Thyroid gland (tissue), 4 donors: ENCODE measurements at places on chromosomes 6 and 20. TPM values are rescaled to one million over a fixed set of nuclear protein-coding genes. Genes with fewer than 3 reads are reported as not detected.

GRCh38 chr6:159979136-159979874 is 10.4 kb downstream of the IGF2R start:
- no peaks in the 10 kb centered on the region for H3K36me3 ChIP-seq
- peaks cover 85% of the 10 kb centered on the region for H3K4me1 ChIP-seq
- no peak overlapping the region for H3K4me3 ChIP-seq
- DNase-seq, result peak; percentile 23
- no peak overlapping the region for H3K27ac ChIP-seq
- H3K27me3 ChIP-seq, result no peaks in the 10 kb centered on the region

- no peak overlapping the region for H3K27ac ChIP-seq
- no peak for DNase-seq
- H3K4me1 ChIP-seq, result no peaks in the 10 kb centered on the region
- H3K4me3 ChIP-seq, result no peak overlapping the region
- no peaks in the 10 kb centered on the region for H3K27me3 ChIP-seq
Observed at GRCh38 chr6:149698175-149698574, 19.7 kb downstream of the LATS1 start.

DNA sequence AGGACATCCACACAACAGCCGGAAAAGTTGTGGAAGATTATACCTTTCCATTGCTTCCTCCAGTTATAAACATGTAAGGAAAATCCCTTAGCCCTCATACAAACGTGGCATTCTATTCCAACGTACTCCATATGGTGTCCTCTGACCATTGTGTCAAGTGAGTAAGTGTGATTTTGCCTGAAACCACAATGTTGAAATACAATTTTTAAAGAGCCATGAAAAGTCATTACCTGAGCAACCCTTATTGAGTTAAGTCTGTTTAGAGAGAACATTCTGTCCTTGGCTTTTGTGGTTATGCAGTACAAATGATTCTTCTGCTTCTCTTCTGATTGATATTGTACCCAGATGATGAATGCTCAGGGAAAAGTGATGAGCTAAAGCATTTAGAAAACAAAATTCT is 530.1 kb downstream of the HAO1 start:
- H3K4me1 ChIP-seq, result no peaks in the 10 kb centered on the region
- no peaks in the 10 kb centered on the region for H3K27me3 ChIP-seq
- no peak overlapping the region for H3K27ac ChIP-seq
- no peaks in the 10 kb centered on the region for H3K36me3 ChIP-seq

- H3K27ac ChIP-seq, result peak overlapping the region; percentile 93
- no peak overlapping the region for H3K4me3 ChIP-seq
- H3K4me1 ChIP-seq, result peaks cover 35% of the 10 kb centered on the region
- H3K36me3 ChIP-seq, result no peaks in the 10 kb centered on the region
Observed at GRCh38 chr20:18430172-18430826, 36.5 kb downstream of the DZANK1 start.

DNA sequence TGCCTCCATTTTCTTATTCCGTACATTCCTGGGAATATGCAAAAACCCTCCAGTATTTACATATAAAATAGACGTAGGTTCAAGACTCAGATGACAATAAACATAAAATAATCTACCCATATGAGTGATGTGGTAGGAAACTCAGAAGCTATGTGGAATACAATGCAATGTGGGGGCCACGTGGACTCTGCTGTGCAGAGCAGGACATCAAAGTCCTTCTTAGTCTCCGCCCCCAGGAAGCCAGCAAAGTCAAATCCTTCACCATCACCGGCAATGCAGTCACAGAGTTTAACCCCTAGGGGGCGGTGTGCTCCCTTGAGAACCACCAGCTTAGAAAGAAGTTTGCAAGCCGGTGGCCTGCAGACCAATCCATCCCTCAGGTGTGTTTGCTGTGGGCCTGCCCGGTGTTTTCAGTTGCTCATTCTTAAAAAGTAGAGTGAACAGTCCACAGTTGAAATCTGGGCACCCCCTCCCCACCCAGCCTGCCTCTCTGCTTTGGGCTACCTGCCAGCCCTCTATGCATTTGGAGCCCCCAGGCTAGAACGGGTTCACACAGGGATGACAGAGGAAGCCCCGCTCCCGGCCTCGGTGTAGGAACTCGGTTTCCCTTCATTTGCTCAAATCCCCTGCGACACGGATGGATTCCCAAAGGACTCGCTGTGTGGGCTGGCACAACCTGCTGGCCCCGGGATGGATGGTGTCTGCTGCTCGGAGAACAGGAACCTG is 59.9 kb downstream of the SULF2 start:
- peak; percentile 72 for DNase-seq
- H3K27ac ChIP-seq, result no peak overlapping the region
- no peaks in the 10 kb centered on the region for H3K27me3 ChIP-seq
- peaks cover 3% of the 10 kb centered on the region for H3K4me1 ChIP-seq

GRCh38 chr6:89786970-89787369 is 32.6 kb downstream of the MDN1 start:
- H3K27me3 ChIP-seq, result no peaks in the 10 kb centered on the region
- no peak overlapping the region for H3K4me3 ChIP-seq
- no peak overlapping the region for H3K27ac ChIP-seq
- DNase-seq, result no peak
- H3K4me1 ChIP-seq, result no peaks in the 10 kb centered on the region
- peaks cover 49% of the 10 kb centered on the region for H3K36me3 ChIP-seq

DNA sequence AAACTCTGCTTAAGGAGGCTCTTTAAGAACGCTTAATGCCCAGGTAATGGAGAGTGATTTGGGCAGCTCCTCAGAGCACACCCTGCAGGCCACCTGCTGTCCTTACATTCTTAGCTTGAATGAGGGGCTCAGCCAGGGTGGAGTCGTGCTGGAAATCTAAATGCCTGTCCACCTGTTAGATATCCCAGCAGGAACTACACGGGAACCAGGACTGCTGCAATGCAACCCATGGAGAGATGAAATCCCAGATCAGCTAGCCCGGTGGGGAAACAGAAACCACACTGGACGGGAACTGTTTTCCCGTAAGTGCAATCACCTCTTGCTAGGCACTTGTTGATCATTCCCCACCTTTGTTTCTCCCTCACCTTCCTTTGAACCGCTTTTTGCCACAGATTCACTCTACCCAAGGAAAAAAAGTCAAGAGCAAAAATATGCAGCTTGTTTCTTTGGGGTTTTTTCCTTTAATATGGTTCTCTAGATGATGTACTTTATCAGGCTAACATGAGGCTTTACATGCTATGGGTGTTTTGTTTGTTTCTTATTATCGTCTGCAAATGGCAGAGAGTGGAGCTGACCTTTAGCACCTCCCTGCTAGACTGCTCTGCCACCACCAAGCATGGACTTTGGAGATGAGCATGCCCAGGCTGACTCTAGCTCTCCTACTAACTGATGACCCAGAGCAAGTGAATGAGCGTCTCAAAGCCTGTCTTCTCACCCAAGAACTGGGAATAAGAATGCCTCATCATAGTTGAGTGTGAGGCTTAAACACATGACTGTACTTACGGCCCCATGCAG is 125.9 kb upstream of the TNFAIP3 start:
- H3K36me3 ChIP-seq, result no peaks in the 10 kb centered on the region
- H3K4me3 ChIP-seq, result no peak overlapping the region
- H3K4me1 ChIP-seq, result peaks cover 3% of the 10 kb centered on the region
- H3K27ac ChIP-seq, result no peak overlapping the region

DNA sequence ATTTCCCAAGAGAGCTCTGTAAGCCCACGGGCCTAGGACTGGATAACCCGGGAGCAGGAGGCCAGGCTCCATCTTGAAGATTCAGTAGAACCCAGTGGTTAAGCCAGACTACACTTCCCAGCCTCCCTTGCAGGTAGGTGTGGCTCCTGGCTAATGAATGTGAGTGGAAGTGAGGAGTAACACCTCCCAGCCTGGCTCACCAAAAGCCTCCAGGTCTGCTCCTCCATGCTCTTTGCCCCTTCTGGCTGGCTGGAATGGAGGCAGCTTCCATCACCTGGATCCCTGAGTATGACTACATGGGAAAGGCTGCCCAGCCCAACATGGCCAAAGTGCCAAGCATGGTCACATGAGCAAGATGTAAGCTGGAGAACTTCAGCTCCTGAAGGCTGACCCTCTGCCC is 9.7 kb downstream of the LRRN4 start:
- no peak overlapping the region for H3K27ac ChIP-seq
- H3K27me3 ChIP-seq, result no peaks in the 10 kb centered on the region
- no peak for DNase-seq

DNA sequence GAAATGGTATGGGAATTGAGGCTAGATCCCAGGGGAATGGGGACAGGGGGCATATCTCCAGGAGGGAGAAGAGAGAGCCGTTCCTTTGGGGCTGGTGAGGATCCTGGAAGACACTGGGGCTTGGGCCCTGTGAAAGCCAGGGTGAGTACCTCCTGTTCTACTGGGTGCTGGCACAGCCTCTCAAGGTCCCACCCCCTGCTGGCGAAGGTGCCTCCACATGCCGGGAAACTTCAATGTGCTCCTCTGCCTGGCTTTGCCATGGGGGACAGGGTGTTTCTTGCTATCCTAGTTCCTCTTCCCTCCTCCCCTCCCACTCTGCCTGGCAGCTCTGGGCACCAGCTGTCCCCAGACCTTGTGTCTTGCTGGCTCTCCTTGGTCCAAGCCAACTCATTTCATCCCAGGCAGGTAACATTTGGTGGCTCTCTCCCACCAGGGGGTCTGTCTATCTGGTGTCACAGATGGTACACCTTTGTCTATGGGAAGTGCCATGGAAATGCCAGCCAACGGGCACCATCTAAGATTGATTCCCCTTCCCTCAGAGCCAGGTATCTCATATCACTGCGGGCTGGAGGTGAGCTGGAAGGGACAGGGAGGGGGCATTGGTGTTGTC is 56.8 kb downstream of the MDGA1 start:
- H3K4me1 ChIP-seq, result no peaks in the 10 kb centered on the region
- H3K36me3 ChIP-seq, result no peaks in the 10 kb centered on the region
- DNase-seq, result no peak
- no peak overlapping the region for H3K4me3 ChIP-seq
- no peak overlapping the region for H3K27ac ChIP-seq

- no peak overlapping the region for H3K4me3 ChIP-seq
- H3K27me3 ChIP-seq, result no peaks in the 10 kb centered on the region
- no peak for DNase-seq
- peak overlapping the region; percentile 81 for H3K27ac ChIP-seq
Observed at GRCh38 chr20:23087587-23088251, 1.6 kb upstream of the CD93 start.

GRCh38 chr20:15911581-15911980 is 661.7 kb downstream of the KIF16B start:
- H3K4me3 ChIP-seq, result no peak overlapping the region
- H3K36me3 ChIP-seq, result no peaks in the 10 kb centered on the region
- no peak overlapping the region for H3K27ac ChIP-seq
- no peak for DNase-seq
- no peaks in the 10 kb centered on the region for H3K27me3 ChIP-seq

GRCh38 chr20:3754276-3754630 is 13.3 kb downstream of the ADISSP start:
- H3K4me1 ChIP-seq, result peaks cover 6% of the 10 kb centered on the region
- H3K27ac ChIP-seq, result no peak overlapping the region
- H3K27me3 ChIP-seq, result no peaks in the 10 kb centered on the region
- H3K4me3 ChIP-seq, result no peak overlapping the region
- DNase-seq, result no peak

DNA sequence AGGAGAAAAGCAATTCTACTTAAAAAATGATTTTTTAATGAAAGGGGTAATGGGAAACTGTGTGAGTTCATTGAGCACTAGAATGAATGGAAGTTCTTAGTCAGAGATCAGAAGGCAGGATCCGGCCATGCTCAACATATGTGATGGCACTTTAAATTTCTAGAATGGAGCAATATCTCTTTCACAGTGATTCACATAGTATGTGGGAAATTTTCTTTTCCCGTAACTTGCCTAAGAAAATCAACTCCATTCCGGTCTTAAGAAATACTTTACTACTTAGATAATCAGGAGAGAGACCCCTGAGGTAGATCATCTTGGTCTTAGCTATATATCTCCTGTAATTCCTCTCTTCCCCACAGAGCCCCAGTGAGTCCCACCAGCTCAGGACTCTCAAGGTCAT is 131.8 kb downstream of the SCML4 start:
- no peak for DNase-seq
- no peaks in the 10 kb centered on the region for H3K36me3 ChIP-seq
- H3K27me3 ChIP-seq, result no peaks in the 10 kb centered on the region
- H3K27ac ChIP-seq, result no peak overlapping the region
- H3K4me3 ChIP-seq, result no peak overlapping the region
- no peaks in the 10 kb centered on the region for H3K4me1 ChIP-seq

- H3K27ac ChIP-seq, result peak overlapping the region; percentile 70
- H3K4me1 ChIP-seq, result no peaks in the 10 kb centered on the region
Observed at GRCh38 chr6:167700199-167700598, 126.5 kb upstream of the AFDN start.

DNA sequence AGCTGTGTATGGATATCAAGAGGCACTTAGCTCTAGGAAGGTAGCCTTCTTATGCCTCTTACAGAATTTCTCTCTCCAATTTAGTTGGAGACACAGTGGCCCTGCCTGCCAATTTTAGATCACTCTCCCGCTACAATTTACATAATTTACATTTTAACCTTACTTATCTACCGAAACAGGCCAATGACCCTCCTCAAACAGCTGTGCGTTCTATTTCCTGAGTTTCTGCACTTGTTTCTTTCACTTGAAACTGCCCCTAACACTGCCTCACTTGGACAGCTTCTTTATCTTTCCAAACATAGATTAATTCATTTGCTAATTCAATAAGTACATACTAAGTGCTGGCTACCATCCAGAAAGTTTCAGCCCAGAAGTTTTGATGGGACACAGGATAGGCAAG is 52.9 kb upstream of the HDDC2 start:
- H3K27ac ChIP-seq, result no peak overlapping the region
- H3K27me3 ChIP-seq, result no peaks in the 10 kb centered on the region
- no peaks in the 10 kb centered on the region for H3K4me1 ChIP-seq
- H3K36me3 ChIP-seq, result no peaks in the 10 kb centered on the region
- no peak for DNase-seq

GRCh38 chr6:71349395-71349794 is 60.8 kb downstream of the OGFRL1 start:
- DNase-seq, result no peak
- H3K27me3 ChIP-seq, result no peaks in the 10 kb centered on the region
- no peak overlapping the region for H3K27ac ChIP-seq
- no peaks in the 10 kb centered on the region for H3K36me3 ChIP-seq
- H3K4me3 ChIP-seq, result no peak overlapping the region

Gene FAXC
- 1.4 TPM for total RNA-seq

Gene APOM
- total RNA-seq, result 5.1 TPM

Gene JPH2
- total RNA-seq, result 2.3 TPM

Gene PKIB
- 0.83 TPM for total RNA-seq

Gene SLC17A4
- not detected for total RNA-seq

Gene HLA-DPA1
- total RNA-seq, result 56.8 TPM
